ENCODE measurements at places on chromosomes 2 and 18.
A peak's percentile ranks its signal among the peaks of the same experiment; 100 is the strongest.

DNA sequence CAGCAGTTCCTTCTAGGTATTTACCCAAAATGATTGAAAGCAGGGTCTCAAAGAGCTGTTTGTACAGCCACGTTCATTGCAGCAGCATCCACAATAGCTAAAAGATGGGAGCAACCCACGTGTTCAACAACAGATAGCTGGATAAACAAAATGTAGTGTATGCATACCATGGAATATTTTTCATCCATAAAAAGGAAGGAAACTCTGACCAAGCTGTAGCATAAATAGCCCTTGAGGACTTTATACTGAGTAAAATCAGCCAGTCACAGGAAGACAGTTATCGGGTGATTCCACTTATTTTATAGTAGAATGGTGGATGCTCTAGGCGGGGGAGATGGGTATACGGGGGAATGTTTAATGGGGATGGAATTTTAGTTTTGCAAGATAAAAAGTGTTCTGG, 7.5 kb downstream of the TRAPPC12 start:
- DNase-seq: no peak

DNA sequence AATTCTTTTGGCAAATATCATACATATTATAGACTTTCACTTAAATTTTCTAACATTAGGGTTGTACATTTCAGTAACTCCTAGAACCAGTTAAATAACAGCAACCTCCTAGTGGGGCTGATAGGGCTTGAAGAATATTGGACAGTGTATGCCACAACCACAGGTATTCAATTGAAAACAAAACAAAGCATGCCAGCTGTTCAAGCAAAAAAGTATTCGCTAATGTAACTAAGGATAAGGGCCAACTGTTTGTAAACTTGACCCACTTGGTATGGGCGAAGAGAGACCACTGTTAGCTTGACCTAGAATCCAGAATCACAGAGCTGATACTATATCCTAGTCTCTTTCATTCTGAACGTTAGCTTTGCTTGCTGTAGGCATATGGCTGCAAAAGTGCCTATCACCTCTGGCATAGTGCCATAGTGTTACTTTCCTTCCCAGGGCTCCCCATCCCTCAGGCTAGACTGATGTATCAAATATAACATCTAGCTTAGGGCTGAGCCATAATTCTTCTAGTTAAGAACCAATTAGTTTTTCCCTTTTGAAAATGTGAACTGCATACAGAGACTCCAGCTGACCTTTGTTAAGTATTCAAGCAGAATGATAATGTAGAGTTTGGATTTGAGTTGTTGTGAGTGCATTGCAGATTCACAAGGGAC, 458.8 kb upstream of the NRXN1 start:
- DNase-seq: no peak

DNA sequence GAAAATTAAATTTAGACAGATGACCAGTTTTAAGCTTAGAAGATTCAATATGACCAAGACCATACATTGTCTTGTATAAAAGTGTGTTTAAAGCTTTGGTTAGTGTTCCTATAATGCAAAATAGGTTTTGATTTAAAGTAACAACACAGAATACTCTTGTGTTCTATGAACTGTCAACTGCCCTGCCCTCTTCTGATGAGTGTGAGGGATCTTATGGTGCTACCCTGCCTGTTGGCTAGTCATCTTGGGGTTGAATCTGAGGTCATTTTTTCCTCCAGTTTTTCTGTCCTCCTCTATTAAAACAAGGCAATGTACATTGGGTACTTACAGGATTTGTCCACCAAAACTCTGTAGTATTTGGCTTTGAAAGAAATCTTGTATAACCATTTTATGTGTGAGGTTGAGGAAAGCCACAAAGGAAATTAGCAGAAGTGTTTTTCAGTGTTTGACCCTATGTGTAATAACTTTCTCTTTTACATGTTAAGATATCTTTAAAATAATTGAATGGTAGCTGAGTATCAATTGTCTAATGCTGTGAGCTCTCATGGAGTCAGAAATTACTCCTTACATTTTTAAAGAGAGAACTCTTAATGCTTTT, 129.1 kb downstream of the SPTBN1 start:
- no peak for DNase-seq

GRCh38 chr2:29114946-29115609, at the start of gene CLIP4:
Gene CLIP4 (plus strand): TSS chr2:29115415. CDS start chr2:29121389, 5,974 bp downstream.
- no peak for DNase-seq

GRCh38 chr18:62287781-62288664, 37.1 kb upstream of the TNFRSF11A start:
- no peak for DNase-seq

- peak; percentile 21 for DNase-seq
Observed at GRCh38 chr2:236343400-236344161, 79.4 kb upstream of the ASB18 start.

DNA sequence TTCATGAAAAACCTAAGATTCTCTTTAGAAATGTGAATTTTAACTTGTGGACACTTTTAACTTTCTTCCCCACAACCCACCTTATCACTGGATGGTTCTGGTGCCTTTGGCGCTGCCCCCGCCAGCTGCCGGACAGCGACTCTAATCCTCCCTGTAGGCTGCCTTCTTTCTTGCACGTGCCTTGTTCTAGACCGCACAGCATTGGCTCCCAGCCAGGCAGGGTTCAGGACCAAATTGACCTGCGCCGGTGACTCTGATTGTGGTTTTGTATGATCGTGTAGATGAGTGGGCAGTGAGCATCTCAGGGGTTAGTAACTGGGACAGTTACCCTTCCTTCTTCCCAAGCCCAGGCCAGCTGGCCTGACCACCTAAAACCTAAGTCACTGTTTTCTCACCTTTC, 106.8 kb downstream of the ASAP2 start:
- no peak for DNase-seq

GRCh38 chr2:79387431-79387830, 125.4 kb upstream of the CTNNA2 start:
- DNase-seq: no peak

DNA sequence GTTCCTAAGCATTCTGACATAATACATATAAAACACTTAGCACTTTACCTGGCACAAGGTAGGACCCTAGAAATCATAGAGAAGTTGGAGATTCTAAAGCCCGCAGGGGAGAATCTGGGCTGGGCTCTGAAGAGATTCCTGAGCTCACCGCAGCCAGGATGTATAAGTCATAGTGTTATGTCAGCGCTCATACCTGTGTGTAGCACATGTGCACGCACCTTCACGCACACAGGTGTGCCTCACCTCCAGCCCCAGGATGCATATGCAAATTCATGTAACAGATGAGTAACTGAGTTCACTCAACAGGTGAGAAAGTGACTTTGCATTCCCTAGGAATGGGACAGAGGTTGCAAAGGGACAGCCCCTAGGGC, 7.9 kb upstream of the SDC1 start:
- no peak for DNase-seq

DNA sequence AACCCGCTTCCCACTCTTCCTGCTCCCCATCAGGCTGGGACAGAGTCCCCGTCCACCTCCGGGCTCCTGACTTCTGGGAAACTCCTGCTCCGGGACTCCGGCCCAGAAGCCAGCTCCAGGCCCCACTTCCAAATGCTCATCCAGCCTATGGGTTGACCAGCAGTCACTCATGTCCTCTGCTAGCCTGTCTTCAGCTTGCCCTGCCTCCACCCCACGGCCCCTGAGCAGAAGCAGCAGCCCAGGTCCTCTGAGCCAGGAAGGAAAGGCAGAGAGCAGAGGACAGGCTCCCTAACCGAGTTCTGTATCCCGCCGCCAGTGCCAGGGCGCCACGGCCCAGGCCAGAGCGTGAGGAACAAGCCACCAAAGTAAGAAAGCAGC, 86.4 kb upstream of the ID2 start:
- no peak for DNase-seq

DNA sequence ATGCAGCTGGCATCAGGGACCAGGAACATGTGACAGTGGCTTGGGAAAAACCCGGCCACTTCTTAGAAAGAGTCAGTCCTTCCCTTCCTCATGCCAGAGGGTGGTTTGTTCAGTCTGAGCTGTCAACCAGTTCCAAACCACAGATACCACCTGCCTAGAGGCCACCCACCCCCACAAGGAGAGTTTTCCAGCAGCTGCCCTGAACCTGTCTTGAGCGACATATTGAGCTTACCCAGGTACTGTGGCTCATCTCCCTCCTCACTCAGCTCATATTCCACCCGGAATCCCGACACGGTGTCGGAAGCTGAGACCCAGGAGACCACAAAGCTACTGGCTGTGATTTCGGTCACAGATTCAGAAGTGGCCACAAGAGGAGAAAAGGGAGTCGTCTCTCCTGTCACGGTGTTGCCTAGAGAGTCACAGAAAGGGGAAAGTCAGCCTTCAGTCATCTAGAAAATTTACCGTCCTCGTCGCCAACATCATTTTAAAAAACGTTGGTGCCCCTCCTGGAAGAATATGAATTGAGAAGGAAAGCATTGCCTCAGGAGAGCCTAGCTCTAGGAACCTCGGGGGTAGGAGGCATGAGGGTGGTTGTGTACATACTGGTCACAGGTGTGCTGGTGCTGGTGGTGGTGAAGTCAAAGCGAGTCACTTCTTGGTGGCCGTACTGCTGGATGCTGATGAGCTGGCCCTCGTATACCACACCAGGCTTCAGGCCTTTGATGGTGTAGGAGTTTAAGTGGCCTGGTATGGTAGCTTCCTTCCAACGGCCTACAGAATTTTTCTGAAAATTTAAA, 26.3 kb downstream of the FN1 start:
- no peak for DNase-seq

DNA sequence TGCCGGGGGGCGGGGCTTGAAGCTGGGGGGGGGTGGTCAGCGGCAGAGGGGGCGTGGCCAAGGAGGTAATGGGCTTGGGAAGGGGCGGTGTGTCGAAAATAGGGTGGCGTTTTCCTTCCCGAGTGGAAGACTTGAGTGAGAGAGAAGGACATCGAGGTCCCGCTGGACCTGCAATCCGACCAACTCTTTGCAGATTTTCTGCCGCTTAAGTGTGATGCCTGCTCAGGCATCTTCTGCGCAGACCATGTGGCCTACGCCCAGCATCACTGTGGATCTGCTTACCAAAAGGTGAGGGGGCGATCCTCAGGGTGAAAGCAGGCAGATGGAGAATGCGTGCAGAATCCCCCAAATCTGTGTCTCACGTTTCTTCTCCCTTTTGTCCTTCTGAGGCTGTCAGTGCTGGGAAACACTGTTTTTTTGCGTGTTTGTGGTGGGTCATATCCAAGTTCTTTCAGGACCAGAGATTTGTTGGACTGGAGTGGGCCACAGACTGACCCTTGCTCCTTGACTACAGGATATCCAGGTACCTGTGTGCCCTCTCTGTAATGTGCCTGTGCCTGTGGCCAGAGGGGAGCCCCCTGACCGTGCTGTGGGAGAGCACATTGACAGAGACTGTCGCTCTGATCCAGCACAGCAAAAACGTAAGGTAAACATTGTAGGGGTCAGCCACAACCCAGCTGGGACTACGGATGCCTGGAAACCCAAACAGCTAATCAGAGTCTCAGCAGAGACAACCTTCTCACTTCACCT, 727 bp downstream of the ZFAND2B start:
- DNase-seq: no peak

DNA sequence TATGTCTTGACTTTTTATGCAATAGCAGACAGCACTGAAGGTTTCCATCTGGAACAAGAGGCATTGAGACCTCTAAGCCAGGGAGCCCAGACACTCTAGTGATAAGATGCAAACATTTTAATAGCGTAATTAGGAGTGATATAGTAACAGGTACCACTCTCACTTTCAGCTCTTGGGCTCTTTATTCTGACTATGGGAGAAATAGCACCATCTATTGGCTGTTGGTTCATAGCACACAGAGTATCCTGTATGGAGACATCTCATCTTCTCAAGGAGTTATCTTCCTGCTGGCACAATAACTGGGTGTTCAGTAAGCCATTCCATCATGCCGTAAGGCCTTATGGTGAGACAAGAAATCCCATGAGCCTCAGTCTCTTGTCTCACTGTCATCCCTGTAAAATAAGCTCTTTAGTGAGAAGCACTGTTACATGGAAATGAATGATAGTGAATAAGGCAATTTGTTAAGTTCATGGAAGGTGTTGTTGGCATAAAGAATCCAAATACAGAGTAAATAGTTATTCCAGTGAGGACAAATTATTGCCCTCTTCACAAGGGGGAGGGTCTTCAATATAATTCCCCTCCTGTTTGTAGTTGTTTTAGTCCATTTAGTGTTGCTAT, 48.3 kb downstream of the THUMPD2 start:
- no peak for DNase-seq

DNA sequence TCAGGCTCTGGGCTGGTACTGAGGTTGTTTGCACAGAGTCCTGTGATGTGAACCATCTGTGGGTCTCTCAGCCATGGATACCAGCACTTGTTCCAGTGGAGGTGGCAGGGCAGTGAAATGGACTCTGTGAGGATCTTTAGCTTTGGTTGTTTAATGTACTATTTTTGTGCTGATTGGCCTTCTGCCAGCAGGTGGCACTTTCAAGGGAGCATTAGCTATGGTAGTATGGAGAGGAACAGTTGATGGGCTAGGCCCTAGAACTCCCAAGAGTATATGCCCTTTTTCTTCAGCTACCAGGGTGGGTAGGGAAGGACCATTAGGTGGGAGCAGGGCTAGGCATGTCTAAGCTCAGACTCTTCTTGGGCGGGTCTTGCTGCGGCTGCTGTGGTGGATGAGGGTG, 257.0 kb upstream of the GYPC start:
- no peak for DNase-seq

DNA sequence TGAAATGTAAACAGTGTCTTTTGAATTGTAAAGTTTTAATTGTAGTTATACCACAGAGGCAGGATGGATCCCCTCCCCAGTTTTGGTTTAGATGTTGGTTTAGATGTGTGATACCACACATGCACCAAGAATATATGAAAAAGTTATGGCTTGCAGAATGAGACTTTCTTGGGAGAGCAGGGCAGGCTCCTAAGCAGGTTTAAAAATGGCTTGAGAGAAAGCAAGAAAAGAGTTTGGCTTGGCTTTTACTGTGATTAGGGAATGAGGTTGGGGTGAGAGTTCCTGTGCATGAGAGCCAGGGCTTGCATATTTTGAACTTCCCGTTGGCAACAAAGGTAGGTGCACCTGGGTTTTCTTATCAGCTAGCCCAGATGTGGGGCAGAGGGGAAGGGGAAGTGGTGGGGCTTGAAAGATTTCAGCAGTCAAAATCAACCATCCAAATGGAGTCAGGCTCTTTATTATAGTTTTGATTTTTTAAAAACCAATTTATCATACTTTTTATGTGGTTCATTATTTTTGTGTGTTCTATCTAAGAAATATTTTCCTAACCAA, 246.9 kb downstream of the MTX2 start:
- DNase-seq: no peak

GRCh38 chr18:26479681-26480079, 68.7 kb downstream of the KCTD1 start:
- no peak for DNase-seq

- DNase-seq: no peak
Observed at GRCh38 chr2:178804791-178805190, 2.4 kb downstream of the TTN start.
